ENCODE measurements at places on chromosomes 6 and 20.

DNA sequence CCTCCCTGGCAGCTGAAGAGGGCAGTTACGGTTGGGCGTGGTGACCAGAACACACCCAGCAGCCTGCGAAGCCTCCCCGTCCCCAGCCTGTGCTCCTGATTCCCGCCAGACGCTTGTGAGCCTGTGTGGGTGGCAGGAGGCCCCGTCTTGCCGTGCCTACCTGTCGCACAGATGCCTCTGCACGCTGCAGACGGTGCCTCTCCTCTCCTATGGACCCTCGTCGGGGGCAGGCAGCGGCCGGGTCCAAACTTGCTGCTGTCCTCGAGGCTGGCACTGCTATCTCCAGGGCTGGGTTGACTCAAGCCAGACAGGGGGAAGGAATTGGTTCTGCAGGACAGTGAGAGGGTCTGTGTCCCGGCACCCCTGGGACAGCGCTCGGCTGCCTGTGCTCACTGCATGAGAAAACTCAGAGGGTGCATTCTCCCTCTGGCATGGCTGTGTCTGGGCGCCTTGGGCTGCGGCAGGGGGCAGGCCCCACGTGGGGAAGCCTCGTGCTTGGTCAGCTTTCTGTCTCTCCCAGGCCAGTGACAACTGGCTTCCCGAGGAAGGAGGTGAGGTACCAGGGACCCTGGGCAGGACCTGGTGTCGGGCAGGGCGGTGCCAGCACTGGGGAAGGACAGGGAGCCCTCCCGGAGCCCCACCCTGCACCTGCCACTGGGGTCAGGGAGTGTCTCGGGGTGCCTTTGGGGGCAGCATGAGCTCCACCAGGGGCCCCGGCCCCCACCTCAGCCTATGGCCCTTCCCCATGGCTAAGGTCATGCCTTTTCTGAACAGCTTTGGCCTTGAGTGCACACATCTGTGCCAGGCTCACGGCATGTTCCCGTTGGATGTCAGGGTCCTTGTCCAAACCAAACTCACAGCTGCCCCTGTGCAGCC lies 127.5 kb downstream of the TAF4 start:
- no peak for DNase-seq

GRCh38 chr20:56542489-56543030 lies 9.5 kb downstream of the FAM209B start:
- DNase-seq, result no peak

DNA sequence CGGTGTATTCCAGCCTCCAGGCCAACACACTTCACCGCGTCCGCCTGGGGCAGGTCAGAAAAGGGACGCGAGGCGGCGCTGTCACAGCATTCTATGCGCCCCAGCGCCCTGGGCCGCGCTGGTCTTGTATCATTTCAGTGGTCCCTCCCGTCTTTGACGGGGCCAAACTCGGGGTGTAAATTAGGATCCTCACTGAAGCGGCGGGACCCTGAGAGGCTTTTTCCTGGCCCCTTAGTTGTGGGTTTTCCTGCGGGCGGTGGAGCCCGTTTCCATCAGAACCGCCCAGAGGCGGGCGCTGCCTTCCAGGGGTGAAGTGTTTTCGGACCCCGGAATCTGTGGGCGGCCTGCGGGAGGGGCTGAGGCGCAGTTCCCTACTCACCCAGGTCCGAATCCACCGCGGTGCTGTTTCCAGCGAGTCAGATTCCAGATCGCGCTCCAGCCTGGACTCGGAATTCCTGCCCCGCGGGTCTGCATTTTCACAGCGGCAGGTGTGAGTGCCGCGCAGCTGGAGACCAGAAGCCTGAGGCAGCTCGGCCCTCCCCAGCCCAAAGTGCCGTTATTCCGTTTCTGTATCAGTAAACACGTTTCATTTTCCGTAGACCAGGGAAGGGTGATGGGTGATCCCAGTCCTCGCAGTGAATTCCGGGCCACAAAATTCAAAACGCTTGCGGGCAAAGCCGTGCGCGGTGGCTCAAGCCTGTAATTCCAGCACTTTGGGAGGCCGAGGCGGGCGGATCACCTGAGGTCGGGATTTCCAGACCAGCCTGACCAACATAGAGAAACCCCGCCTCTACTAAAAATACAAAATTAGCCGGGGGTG lies 3.9 kb upstream of the MICB start:
- peak; percentile 68 for DNase-seq

- no peak for DNase-seq
Observed at GRCh38 chr20:57677584-57677982, 32.2 kb downstream of the PMEPA1 start.

Data from kidney glomerular epithelial cell (primary cell).